ENCODE measurements at places on chromosomes 1 and 21.

GRCh38 chr1:41456847-41457540 is 27.5 kb downstream of the EDN2 start:
- DNase-seq: no peak

GRCh38 chr21:15749082-15749860 is 19.5 kb downstream of the USP25 start:
- DNase-seq: no peak

DNA sequence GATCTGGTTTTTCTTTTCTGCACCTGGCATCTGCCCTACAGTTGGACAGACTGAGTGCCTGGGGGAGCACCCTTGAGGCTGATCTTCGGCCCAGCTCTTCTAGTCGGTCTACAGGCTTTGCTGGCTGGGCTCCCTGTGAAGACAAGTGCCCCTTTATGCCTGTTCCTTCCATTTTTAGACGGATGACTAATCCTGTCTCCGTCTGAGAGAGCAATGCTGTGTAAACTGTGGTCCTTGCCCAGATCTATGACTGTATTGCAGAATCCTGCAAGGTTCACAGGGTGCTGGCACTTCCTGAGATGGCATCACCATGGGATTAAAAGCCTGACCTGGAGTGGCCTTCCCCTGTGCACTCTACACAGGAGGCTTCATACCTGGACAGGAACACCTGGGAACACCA is 47.6 kb upstream of the SAMD13 start:
- no peak for DNase-seq

DNA sequence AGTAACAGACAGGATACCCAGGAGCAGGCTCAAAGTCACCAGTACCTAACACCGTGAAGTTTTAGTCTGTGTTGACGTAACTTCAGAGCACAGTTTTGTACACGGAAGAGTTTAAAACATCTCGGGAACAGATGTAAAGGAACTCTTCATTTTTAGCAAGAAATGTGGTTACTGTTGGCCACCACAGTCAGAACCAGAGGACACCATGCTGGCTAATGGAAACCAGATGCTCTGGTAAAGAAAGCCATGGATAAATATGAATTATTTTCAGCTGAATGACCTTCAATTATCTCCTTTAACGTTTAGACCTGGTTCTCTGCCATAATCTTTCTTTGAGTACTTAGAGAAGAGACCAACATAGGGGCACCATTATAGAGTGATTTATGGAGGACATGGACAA is 115.9 kb downstream of the NTMT2 start:
- no peak for DNase-seq

- no peak for DNase-seq
Measured at GRCh38 chr1:100028765-100029164, 59.0 kb downstream of the SLC35A3 start.

DNA sequence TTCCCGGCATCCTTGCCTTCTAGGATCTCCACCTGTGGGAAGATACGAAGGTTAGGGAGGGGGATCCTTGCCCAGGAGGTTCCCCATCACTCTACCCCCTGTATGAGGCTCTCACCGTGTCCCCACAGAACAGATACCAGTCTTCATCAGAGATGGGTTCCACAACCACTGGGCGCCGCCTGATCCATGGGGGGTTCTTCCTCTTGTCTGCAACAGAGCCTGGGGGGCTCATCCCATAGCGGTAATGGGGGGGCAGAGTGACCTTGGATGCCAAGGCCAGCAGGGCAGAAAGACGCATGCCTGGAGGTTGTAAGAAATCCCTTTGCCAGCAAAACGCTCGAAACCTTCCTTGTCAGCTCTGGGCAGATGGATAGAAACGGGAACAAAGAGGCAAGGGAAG is 2.5 kb downstream of the MRPL24 start:
- DNase-seq: no peak

DNA sequence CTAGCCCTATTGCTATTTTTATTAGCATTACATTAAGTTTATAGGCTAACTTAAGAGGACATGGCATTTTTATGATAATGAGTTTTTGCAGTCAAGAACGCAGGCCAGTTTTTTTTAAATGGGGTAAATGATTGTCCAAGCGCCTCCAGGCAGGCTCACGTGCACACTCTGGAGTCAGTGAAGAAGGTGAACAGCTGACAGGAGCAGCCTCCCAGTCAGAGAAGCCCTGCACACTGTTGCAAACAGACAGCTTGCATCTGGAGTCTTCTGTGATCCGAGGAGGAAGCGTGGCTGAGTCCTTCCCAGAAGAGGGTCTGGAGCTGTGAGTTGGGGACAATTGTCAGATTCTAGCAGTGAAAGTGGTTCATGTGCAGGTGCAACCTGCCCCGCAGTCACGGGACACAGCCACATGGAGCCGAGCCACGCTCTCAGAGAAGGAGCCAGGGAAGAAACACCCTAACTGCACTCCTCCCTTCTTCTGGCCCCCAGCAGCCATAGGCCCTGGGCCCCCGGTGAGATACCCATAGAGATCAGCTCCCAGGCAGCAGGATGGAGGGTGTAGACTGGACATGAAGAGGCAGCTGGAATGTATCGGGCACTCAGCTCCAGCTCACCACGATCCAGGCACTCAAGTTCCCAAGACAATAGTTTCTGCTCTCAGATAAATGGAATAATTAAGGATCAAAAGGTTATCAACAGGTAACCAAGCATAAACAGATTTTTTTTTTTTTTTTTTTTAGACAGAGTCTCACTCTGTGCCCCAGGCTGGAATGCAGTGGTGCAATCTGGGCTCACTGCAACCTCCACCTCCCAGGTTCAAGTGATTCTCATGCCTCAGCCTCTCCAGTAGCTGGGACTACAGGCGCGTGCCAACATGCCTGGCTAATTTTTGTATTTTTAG is 26.4 kb downstream of the CAPN2 start:
- DNase-seq: no peak

GRCh38 chr1:208278638-208279037 is 34.5 kb upstream of the PLXNA2 start:
- DNase-seq: no peak

DNA sequence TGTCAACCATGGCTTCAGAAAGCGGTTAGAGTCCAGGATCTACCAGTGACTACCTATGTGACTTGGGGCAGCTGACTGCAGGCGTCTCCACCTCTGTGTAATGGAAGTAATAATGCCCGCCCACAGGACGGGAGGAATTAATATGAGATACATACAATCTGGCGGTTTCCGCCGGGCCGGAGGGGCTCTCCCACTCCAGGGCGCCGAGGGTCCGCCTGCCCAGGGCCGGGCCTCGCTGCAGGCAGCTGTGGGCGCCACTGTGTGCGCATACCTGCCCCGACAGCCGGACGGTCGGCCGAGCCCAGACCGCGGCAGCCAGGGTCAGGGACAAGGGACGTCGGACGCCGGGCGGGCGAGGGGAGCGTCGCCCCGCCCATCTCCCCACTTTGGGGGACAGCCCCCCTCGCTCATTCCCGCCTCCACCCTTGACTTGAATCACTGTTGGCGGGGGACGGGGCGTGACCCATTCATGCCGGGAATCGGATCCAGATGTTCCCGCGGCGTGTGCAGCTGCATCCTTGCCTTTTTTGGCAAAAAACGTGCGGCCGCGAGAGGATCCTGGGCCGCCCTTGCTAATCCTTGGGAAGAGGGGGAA is 6.0 kb upstream of the SF3A3 start:
- DNase-seq: peak; percentile 69

- DNase-seq: no peak
Measured at GRCh38 chr1:229385853-229386456, 43.1 kb upstream of the CCSAP start.

DNA sequence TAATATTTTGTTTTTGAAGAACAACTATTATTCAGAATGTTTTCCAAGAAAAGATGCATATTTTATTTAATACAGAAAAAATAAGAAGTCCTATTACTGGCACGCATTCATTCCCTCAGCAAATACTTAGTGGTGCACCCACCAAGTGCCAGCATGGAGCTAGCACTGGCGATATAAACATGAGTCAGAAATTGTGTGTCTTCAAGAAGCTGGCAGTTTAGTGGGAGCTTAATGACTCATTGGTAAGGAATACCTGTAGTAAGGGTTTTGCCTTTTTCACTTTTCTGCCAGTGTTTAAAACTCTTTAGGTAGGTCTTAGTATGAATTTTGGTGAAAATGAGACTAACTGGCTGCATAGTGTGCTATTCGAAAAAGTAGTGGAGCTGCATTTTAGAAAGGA is 6.3 kb downstream of the MAGI3 start:
- DNase-seq: no peak

DNA sequence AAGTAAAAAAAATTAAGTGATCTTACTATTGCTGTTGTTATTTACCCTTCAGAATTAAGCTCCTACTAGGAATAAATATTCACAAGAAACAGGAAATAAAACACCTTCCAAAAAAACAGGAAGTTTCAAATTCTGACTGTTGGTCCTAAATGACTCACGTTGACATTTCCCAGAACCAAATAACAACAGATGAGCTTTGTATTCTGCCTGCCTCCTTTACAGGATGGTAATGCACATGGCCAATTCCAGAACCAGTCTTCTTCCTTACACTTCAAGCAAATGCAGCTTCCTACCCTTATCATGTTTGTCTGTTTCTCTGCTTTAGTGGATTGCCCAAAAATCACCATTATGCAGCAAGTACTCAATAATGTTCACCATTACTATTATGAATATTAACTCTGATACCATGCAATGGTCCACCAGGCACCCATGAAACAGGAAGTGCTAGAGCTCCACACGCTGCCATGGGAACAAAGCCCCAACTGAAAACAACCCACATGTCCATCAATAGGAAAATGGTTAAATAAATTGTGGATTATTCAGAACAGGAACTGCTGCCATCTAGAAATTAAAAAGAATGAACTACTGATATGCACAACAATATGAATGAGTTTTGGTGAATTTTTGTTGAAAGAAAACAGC is 8.9 kb downstream of the CASP9 start:
- DNase-seq: no peak

DNA sequence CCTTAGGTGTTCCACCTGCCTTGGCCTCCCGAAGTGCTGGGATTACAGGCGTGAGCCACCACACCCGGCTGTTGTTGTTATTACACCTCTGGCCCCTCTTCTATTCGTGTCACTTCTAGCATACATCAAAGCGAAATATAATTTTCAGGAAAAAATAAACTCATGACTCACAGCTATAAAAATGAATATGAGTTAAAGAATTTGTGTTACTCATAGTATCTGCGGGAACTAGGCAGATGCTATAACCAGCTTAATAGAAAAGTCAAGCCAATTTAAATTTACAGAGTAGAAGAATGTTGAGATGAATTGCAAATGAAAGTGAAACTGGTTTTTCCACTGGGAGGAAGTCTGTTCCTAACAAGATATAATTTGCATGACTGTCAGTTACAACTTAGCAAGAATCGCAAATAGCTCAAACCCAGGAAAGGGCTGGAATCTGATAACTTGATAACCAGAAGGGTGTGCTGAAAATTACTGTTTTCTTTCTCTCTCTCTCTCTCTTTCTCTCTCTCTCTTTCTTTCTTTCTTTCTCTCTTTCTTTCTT is 11.2 kb downstream of the OR2W3 start:
- DNase-seq: no peak

- DNase-seq: no peak
Measured at GRCh38 chr1:155209312-155209721, 822 bp downstream of the MTX1 start.

DNA sequence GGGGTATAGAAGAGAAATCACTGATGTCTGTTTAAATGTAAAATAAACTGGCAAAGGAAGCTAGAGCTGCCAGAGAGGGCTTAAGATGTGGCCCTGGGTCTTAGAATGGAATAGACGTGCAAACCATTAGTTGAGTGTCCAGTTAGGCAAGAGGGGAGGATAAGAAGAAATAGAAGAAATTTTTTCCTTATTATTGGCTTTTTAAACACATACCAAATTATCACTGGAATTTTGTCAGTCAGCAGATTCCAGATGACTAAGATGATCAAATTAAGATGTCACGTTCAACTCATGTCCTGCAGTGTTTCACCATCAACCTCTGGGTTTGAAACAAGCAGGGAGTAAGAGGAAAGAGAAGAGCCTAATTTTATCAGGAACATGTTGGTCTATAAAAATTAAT is 71.6 kb upstream of the C1orf21 start:
- DNase-seq: no peak

Measured in mesothelial cell of epicardium (in vitro differentiated cells).